ENCODE measurements at places on chromosomes 11 and 22.
A peak's percentile ranks its signal among the peaks of the same experiment; 100 is the strongest.

GRCh38 chr11:44625759-44626523 is 60.5 kb downstream of the CD82 start:
- DNase-seq, result no peak

GRCh38 chr11:125305345-125305744 is 140.8 kb downstream of the PKNOX2 start:
- no peak for DNase-seq

- peak; percentile 81 for DNase-seq
These were observed 450 bp downstream of the ZBTB44 start for GRCh38 chr11:130314184-130314749.

DNA sequence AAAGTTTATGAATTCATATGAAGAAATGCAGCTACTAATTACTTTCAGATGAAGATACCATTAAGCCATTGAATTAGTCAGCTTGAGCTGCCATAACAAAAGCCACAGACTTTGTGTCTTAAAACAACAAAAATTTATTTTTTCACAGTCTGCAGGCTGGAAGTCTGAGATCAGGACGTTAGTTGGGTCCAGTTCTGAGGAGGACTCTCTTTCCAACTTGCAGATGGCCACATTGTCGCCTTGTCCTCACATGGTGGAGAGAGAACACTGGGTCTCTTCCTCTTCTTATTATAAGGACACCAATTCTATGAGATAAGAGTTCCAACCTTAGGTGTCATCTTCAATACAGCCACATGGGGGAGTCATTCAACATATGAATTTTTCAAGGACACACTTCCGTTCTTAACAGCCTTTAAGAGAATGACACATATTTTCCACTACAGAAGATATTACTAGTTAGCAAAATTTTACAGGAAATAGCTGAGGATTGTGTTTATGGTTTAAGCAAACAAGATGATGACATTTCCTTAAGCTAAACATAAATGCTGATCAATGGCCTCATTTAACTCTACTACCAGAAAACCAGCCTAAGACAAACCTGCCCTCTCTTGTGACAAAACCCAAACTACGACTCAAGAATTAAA is 56.0 kb downstream of the DCUN1D5 start:
- peak; percentile 22 for DNase-seq

GRCh38 chr22:40648386-40648785 is 11.9 kb upstream of the MRTFA start:
- DNase-seq, result no peak

- no peak for DNase-seq
These were observed 177.3 kb upstream of the SORL1-AS1 start for GRCh38 chr11:121630041-121630440.

DNA sequence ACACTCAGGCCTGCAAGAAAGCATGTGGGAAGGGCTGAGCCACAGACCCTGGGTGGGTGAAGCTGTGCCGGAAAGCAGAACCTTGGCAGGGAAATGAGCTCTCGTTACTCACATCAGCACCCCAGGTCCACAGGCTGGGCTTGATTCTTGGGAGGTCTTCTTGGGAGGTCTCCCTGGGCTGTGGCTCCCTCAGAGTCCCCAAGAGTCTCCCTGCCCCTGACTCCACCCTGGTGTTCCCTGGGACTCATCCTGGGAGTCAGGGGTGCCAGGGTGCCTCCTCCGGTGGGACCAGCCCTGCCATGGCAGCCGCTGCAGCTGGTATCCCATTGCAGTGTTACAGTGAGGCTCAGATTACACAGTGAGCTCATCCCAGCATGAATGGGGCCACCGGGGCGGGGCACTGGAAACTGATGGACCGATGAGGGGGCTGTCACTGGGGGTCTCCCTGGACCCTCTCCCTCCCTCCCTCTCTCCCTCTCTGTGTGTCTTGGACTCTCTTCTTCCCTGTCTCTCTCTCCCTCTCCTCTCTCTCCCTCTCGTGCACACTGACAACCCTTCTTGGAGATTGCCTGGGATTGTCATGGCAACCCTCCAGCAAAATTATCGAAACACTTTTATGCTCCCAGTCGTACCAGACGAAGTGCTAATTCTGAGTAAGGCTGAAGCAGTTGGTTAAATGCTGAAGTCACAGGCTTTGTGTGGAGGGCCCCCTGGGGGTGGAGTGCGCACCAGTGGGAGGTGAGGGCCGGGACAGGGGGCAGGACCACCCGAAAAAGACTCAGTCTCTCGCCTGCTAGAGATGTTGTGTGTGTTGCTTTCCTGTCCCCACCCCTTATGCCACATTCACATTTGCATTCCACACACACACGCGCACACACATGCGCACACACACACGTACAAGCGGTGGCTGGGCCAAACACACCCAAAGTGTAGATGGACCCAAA is 8.6 kb upstream of the C11orf96 start:
- DNase-seq, result no peak

DNA sequence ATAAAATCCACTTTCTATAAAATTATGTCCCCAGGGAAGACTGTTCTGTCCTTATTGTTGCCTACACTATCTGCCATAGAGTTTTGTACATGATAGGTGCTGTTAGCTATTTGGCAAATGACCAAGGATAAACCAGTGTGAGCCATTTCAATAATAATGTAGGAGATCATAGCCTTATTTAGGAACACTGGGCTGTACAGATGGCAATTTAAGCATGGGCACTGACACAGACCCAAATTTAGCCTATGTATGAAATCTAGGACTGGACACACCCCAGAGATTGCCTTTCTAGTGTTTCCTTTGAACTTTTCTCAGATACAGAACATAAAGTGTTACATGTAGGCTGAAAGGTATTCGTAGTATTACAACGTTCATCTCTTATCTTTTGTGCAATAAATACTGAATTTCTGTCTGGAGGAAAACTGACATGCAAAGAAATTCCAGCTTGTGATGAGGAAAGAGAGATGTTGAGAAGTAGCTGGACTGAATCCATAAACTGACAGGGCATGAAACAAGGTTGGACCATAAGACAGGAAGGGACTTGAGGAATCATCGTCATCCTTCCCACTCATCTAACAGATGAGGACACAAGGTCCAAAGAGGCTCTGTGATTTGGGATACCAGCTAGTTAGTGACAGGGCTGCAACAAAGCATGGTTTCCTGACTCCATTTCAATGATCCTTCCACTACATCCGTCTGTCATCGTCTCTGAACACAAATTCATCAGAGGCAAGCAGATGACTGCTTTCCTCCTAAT is 60.3 kb downstream of the TMPRSS5 start:
- no peak for DNase-seq

DNA sequence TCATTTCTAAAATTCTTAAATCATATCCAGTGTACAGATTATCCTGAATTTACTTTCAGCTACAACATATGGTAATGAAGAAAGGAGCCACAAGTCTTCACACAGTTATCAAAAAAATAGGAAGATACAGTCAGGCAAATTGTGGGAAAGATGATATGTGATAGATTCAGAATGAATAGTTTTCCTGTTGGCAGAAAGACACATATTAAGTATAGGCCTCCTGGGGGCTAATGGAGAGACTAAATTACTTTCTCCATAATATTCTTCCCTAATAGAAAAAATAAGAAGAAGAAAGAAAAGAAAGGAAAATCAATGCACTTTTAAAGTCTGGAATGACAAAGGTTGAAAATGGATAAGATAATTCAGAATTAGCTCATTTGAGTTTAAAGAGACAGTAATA is 2073.5 kb downstream of the LRRC4C start:
- no peak for DNase-seq

- peak; percentile 31 for DNase-seq
These were observed 3.8 kb upstream of the OR5A2 start for GRCh38 chr11:59429924-59430516.

GRCh38 chr11:12200279-12200990 is 90.0 kb downstream of the MICAL2 start:
- no peak for DNase-seq

DNA sequence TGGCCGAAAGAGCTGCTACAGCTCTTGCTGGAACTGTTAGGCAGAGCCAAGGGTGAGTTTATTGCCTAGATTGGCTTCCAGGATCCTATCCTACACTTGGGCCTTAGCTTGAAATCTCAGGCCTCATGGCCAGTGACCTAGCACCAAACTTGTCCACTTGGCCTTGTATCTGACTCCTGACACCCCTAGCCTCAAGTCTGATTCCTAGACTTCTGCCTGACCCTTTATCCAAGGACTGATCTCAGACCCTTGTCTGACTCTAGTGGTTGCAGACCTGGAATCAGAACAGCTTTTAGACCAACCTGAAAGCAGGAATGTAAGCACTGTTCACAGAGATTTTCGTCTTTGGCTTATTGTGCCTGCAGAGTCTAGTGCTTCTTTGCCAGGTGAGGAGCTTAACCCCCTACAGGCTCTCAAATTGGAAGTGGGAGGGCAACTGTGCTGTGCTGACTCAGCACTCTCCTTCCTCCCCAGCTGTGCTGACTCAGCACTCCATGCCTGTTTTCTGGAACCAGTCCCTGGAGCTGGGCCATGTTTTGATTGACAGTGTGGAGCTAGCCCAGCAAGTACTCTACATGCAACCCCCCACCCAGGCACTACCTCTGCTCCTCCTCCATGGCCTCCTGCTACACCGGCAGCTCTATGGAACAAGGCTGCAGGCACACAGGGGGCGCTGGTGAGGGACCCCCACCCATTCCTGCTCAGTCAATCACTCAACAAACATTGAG is 35.1 kb downstream of the RRP8 start:
- no peak for DNase-seq

GRCh38 chr11:87459351-87459750 is 421.6 kb downstream of the TMEM135 start:
- no peak for DNase-seq

GRCh38 chr11:2382129-2382517 is 5.0 kb downstream of the CD81 start:
- peak; percentile 29 for DNase-seq

GRCh38 chr11:102853956-102854355 is 10.5 kb upstream of the MMP3 start:
- DNase-seq, result no peak

DNA sequence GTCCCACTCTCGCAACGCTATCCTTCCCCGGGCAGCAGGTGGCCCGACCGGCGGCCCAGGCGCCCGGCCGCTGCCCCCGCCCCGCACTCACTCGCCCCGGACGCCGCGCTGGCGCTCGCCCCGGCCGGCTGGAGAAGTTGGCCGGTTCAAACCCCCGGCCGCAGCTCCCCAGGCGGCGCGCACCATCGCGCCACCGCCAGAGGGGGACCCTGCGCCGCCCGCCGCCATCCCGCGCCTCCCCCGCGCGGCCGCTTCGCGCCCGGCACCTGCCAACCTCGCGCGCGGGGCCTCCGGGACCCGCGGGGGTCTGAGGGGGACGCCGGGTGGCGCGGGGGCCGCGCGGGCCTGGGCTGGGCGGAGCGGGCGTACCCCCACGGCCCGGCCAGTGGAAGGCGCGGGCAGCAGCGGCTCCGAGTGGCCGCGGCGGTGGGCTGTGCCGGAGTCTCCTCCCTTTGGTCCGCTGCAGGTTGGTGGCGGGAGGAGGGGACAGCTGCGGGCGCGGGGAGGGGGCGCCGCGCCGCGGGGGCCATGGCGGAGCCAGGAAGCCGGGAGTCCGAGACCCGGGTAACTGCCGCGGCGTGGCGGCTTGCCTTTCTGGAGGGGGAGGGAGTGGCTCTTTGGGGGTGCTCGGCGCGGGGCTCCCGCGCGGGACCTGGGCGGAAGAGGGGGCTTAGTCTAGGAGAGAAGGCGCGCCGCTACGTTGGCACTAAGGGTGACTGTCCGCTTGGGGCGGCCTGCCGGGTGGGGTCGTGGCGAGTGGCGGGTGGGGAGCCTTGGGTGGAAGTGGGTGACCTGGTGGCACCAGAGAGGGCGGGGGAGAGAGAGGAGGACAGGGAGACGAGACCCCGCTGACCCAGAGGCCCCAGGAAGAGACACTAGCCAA is at the start of the genes MPST and TST:
MPST (plus strand) TSS at position 434 of the 883 bp plus-strand sequence; CDS start at position 529, 95 bp downstream.
TST (minus strand) TSS at position 139 of the 883 bp plus-strand sequence. CDS start 715 bp downstream, outside the sequence.
- peak; percentile 63 for DNase-seq

DNA sequence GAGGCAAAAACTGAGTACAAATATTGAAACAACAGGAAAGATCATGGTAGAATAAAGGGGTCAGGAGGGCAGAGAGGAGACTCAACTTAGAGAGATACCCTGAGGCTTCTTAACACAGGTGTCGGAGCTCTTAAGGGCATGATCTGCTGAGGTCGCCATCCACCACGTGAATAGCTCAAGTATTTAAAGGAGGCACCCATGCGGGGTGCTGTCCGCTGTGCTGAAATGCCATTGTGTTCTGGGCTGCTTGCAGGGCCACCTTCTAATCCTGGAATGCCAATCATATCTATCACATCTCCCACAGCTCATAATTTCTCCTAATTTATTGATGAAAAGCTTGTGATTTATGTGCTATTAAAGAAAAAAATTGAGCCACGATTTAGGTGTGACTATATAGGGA is 90.2 kb downstream of the SEZ6L start:
- DNase-seq, result no peak

GRCh38 chr22:42500161-42500835 is 19.3 kb downstream of the RRP7A start:
- DNase-seq, result peak; percentile 75

DNA sequence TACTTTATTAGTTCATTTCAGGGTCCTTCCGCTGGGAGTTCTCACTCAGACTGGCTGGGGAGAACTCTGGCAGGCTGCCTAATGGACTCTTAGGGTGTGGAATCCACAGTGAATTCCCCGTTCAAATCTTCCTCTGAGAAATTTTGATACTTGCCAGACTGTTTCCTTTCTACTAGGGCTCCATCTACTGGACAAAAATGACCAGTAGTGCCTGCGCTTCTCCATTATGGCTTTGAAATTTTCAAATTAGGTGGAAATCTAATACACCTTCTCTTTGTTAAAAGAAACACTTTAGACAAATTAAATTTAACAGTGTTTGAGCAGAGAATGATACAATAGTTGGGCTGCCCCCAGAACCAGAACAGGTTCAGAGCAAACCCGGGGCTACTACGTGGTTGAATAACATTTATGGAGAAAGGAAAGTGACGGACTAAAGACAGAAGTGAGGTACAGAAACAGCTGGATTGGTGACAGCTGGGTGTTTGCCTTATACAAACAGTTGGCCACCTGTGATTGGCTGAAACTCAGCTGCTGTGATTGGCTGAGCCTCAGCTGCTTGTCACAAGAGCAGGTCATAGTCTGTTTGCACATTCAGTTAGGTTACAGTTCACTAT is 52.9 kb upstream of the FDX1 start:
- DNase-seq, result peak; percentile 7

DNA sequence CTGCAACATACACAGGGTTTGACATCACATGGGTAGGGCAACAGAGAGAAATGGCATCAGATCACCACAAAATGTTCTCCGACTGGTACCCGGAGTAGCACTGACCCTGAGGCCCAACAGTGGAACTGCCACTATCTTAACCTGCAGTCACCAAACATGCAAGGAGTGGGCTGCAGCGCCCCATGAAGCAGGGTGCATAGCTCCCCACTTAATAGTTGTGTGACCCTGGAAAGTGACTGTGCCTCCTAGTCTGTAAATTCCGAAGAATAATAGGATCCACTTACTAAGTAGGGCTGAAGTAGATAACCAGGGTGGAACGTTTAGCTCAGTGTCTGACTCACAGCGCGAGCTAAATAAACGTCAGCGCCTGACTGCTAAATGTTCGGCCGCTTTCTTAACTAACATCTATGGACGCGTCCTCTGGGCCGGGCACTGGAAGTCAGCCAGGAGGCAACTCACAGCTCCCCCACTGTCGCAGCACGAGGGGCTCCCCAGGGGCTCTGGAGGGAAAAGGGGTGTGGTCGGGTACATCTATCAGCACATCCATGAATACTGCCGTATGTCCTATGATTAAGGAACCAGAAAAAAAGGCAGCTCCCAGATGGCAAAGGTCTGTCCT is 777 bp downstream of the LTO1 start:
- no peak for DNase-seq
